ENCODE measurements at places on chromosomes 12 and 14.

DNA sequence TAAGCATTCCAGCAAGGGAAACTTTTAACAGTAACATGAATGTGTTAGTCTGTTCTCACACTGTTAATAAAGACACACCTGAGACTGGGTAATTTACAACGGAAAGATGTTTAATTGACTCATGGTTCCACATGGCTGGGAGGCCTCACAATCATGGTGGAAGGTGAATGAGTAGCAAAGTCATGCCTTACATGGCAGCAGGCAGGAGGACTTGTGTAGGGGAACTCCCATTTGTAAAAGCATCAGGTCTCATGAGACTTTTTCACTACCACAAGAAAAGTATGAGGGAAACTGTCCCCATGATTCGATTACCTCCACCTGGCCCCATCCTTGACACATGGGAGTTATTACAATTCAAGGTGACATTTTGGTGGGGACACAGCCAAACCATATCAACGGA lies 168.3 kb downstream of the PAH start:
- no peak for DNase-seq

GRCh38 chr14:60174352-60175254 lies 9.4 kb upstream of the DHRS7 start:
- peak; percentile 11 for DNase-seq

GRCh38 chr14:91918186-91918883 lies 29.2 kb downstream of the FBLN5 start:
- no peak for DNase-seq

DNA sequence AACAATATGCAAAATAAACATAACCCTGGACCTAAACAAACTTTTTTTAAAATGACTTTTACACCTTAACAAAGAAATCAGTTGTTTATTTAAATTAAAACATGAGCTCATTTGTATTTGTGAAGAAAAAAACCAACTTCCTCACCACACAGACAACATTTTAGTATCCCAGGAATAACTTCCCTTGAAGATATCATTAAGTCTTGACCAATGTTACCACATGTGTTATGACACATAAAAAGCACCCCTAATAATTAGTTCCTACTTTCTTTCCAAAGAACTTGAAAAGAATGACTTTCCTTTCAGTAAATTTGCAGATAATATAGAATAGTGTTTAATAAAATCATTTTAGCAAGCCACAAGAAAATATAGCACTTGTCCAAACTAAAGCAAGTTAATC lies 42.4 kb downstream of the DUSP16 start:
- DNase-seq: no peak

- DNase-seq: no peak
Observed at GRCh38 chr12:46629331-46630229, 196.2 kb downstream of the SLC38A4 start.

DNA sequence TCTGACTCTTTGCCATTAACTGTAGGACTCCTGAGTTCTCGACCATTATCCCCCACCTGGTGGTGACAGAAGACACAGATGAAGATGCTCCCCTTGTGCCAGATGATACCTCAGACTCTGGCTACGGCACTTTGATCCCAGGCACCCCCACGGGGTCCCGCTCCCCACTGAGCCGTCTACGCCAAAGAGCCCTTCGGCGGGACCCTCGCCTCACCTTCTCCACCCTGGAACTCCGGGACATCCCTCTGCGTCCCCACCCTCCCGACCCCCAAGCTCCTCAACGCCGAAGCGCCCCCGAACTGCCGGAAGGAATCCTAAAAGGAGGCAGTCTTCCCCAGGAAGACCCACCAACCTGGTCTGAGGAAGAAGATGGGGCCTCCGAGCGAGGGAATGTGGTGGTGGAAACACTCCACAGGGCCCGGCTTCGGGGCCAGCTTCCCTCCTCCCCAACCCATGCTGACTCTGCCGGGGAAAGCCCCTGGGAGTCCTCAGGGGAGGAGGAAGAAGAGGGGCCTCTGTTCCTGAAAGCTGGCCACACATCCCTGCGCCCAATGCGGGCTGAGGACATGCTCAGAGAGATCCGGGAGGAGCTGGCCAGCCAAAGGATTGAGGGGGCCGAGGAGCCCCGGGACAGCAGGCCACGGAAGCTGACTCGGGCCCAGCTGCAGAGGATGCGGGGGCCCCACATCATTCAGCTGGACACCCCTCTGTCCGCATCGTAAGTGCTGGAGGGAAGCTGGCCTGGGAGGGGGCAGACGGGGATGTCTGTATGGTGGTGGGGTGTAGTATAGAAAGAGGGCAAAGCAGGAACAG lies 14.4 kb downstream of the TNFRSF1A start:
- DNase-seq: no peak

DNA sequence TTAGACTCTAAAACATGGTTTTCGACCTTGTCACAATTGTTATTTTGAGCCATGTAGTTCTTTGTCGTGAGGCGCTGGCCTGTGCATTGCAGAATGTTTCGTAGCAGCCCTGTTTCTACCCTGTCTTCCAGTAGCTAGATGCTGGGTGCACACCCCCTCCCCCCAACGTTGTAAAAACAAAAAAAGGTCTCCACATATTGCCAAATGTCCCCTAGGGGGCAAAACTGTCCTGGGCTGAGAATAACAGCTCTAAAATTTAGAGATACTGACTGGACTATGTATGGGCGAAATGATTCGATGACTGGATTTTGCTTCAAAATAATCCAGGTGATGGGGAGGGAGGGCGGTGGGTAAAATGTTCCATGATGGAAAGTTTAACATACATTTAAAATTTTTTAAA lies 126.1 kb upstream of the FUT8 start:
- DNase-seq: no peak

- DNase-seq: no peak
Observed at GRCh38 chr12:46522071-46522470, 149.5 kb upstream of the SLC38A2 start.

GRCh38 chr14:87955501-87955900 lies 37.5 kb downstream of the GALC start:
- DNase-seq: peak; percentile 18
